ENCODE measurements at places on chromosomes 6 and 20.
A peak's percentile ranks its signal among the peaks of the same experiment; 100 is the strongest.

GRCh38 chr6:145903356-145904102, 60.6 kb downstream of the SHPRH start:
- DNase-seq, result no peak

DNA sequence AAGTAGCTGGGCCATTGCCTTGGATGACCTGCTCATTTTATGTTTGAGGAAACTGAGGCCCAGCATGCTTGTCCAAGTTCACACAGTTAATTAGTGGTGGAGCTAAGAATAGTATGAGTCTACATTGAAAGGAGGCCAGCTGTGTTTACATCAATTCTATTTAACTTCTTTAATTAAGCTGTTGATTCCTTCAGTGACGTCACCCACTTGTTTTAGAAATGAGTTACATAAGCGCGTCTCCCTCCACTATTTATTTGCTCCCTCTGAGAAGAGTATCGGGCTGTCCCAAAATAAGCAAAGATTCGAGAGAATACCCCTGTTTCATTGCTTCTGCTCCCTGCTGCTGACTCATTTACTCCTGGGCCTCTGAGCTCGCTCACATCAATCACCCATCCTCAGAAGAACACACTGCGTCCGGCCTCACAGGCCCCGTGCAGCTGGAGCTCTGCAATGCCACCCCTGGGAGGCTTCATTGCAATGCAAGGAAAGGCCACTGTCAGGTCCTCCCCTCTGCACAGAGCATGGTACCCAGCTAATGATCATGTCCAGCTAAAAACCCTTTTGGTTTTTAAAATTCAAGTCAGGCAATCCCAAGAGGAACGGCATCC, 74.8 kb upstream of the BMP2 start:
- DNase-seq, result no peak

DNA sequence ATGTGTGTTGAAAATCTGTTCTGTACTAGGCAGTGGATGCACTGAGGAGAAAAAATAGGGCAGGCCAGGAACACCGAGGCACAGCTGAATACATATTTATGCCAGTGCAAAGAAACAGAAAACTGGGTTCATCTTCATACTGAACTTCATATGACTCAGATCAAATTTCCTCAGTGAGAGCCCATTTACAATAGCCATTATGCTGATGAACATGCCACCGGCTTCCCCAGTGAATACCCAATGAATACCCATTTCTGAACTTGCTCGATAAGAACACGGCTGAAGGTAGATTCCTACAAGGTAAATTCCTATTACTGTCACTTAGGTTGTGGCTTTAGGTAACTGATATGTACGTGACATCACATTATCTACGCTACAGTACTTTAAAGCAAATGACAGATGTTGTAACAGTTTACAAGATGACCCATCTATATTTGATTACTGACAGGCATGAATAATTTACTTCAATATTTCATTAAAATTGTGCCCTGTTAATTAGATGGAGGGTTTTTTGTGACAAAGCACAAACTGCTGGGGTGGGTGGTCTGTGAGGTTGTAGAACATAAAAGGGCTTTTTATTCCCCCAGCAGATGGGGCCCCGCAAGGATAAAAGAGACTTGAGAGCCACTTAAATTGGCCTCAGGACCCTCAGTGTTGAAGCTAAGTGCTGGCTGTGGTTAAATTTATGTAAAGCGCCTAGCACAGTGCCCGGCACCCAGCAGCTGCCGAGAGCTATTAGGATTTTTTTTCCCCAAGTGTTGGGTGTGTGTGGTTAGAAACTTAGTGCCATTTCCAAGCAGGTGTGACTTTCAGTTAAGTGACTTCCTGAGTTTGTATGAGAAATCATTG, 264.5 kb downstream of the CD83 start:
- DNase-seq, result no peak

- DNase-seq, result peak; percentile 89
Observed at GRCh38 chr6:158220786-158221442, 52.8 kb downstream of the GTF2H5 start.

DNA sequence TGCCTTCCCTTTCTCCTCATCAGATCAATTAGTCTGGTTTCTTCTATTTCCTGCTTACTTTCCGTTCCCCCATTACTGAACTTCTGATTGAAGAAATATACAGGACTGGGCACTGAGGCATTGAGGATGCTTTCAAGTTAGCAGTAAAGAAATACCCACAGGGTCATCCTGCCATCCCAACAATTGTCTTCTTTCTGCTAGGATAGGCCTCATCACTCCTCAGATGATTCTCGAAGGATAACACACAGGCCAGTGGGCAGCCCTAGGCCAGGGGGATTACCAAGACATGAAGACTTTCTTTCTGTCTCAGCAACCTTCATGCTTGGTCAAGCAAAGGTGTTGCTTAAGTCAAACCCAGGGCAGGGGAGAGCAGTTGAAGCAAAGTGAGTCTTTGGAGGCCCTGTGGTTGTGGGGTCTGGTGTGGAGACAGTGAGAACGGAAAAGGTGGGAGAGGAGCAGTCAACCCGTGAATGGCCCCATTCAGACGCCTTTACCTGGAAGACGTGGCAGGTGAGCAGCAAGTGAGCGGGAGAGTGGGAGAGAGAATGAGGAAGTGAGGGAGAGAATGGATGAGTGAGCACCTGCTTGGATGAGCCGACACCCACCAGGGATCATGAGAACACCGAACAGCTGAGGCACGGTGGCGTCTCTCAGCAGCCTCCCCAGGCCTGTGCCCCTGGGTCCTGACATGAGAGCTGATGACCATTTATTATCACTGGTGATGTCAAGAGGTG, 462.9 kb downstream of the PREX1 start:
- DNase-seq, result no peak

DNA sequence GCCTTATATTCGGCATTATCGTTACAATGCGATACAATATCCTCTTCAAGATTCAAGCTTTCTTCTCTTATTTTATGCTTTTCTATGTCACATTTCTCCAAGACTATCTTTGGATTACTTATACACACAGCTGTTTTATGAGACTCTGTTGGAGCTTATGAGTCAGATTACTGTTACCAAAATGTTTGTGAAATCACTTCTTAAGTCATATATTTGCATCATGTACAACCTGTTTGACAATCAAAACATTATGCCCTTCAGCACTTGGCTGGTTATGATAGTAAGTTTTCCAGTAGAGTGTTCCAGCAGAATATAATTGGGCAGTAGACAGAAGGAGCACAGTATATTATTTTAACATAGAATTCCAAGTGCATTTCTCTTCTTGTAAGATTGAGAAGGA, 35.2 kb downstream of the BMP6 start:
- DNase-seq, result no peak

- no peak for DNase-seq
Observed at GRCh38 chr20:54254596-54254995, 46.7 kb downstream of the PFDN4 start.

GRCh38 chr6:169955731-169956437, 204.5 kb downstream of the ERMARD start:
- no peak for DNase-seq

DNA sequence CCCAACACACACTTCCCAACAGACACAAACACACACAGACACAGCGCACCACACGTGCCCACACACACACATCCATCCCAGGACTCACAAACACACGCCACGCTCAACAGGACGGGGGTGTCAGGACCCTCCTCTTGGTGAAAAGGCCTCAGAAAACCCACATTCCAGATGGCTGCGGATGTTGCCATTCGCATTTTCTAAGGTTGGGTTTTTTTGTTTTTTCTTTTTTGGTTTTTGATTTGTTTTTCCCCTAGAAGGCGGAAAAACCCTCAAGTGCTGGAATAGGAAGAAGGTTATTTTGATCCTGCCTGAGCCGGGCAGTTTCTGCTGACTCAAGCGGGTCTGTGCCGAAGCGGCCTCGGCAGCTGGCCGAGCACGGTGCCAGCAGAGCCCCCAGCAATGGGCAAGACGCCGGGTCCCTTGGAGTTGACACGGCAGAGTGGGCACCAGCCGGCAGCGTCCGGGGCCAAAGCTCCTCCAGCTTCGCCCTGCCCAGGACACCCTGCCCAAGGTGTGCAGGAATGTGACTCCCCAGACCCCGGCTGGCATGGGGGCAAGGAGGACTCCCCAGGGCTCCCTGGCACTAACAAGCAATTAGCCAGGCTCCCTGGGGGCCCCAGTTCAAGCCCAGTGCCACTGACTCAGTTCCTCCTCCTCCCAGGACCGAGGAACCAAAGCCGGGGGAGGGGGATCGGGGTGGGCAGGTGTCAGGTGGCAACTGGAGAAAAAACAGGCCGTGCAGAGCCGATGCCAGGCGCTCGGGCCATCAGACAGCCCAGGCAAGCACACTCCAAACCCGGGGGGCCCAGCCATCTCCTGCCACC, 40.9 kb upstream of the ZBP1 start:
- no peak for DNase-seq

GRCh38 chr6:25277386-25277785, 1.8 kb upstream of the CARMIL1 start:
- DNase-seq, result no peak
